Mesendoderm (in vitro differentiated cells): ENCODE measurements at places on chromosomes 12 and 14.

- peak; percentile 84 for DNase-seq
These were observed 862 bp downstream of the CRIP2 start for GRCh38 chr14:105475269-105476096.

- DNase-seq, result peak; percentile 62
These were observed 215.4 kb upstream of the NAV3 start for GRCh38 chr12:77615332-77615731.

GRCh38 chr14:73261075-73261474, 23.8 kb downstream of the PAPLN start:
- no peak for DNase-seq

- DNase-seq, result peak; percentile 54
These were observed 1.4 kb downstream of the TNS2 start for GRCh38 chr12:53051058-53051880.

- no peak for DNase-seq
These were observed 338.8 kb upstream of the OR4E1 start for GRCh38 chr14:22012452-22012851.

GRCh38 chr12:25925064-25925463, 33.4 kb upstream of the RASSF8 start:
- no peak for DNase-seq

- DNase-seq, result peak; percentile 29
These were observed 338.7 kb downstream of the TRHDE start for GRCh38 chr12:72610854-72611358.

DNA sequence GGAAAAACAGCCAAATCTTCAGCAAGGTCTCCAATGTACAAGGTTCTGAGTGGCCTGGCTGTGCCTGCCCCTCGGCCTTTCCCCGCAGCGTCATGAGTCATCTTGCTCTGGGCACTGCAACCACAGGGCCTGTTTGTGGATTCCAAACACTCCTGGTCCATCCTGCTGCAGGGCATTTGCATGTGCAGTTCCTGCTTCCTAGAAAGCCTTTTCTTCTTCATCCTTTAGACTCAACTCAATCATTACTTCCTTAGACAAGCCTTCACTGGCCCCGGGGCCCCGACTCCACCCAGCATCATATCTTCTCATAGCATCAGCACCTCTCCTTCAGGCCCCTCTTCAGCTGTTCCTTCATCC, 101.8 kb upstream of the EGLN3 start:
- peak; percentile 80 for DNase-seq

GRCh38 chr12:6228535-6229223, 28.5 kb downstream of the CD9 start:
- DNase-seq, result no peak
